Kidney (tissue), 22 donors: ENCODE measurements at places on chromosomes 4 and X. TPM values are rescaled to one million over a fixed set of nuclear protein-coding genes. Genes with fewer than 3 reads are reported as not detected.

DNA sequence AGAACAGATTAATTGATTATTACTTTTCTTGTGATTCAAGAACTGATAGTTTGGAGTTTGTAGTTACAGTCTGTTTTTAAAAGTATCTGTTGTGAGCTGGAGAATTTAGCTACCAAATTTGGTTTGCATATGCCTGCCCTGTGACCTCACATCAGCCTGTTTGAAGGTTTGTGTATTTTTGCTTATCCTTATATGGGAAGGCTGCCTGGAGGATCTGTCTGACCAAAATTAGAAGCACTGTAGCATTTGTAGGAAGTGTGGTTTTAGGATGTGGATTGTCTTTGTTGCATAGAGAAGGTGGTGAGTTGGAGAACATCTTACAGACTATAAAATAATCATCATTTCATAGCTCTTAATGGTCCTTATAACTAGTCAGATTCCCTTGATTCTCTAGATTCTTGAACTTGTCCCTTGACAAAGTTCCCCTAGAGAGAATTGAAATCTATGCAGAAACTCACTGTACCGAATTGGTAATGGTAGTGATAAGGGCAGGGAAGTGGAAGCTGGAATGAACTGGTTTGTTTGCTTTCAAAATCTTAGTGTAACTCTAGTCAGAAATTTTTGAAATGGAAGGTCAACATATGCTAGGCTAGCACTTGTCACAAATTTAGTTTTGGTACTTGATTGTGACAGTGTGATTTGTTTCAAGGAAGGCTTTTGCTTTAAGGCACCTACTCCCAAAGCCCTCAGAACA lies 57.3 kb downstream of the SH3BGRL start:
- no peaks in the 10 kb centered on the region for H3K27me3 ChIP-seq
- H3K36me3 ChIP-seq: no peaks in the 10 kb centered on the region
- H3K4me3 ChIP-seq: no peak overlapping the region
- H3K4me1 ChIP-seq: peaks cover 13% of the 10 kb centered on the region

GRCh38 chr4:159413306-159413943 lies 310.5 kb downstream of the RAPGEF2 start:
- no peaks in the 10 kb centered on the region for H3K4me1 ChIP-seq
- no peak overlapping the region for H3K27ac ChIP-seq
- H3K36me3 ChIP-seq: no peaks in the 10 kb centered on the region
- H3K4me3 ChIP-seq: no peak overlapping the region
- H3K27me3 ChIP-seq: no peaks in the 10 kb centered on the region
- DNase-seq: no peak

DNA sequence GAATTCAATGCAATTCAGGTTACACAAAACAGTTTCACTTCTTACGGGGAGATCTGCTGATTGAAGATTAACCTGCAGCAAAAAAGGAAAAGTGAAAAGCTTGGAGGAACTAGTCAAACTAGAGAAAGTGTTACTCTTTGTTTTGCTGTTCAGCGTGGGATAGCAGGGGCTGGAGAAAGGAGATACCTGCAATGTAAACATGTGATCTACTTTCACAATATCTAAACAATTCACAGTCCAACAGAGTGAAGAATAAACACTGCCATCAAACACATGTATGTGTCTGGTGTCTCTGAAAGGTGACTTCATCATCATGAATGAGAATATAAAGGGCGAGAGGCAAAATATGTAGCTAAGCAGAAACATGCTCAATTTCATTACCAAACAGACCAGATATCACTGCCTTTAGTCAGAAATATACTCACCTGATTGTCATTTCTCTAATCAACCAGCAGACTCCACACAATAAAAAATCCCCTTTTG lies 26.4 kb downstream of the NIPAL1 start:
- H3K27ac ChIP-seq: peak overlapping the region; percentile 15
- no peaks in the 10 kb centered on the region for H3K27me3 ChIP-seq
- peak overlapping the region; percentile 36 for H3K4me3 ChIP-seq
- peak; percentile 46 for DNase-seq
- no peaks in the 10 kb centered on the region for H3K36me3 ChIP-seq

- no peak overlapping the region for H3K27ac ChIP-seq
- H3K4me1 ChIP-seq: no peaks in the 10 kb centered on the region
- DNase-seq: no peak
- H3K27me3 ChIP-seq: no peaks in the 10 kb centered on the region
These were observed 141.8 kb downstream of the SMIM20 start for GRCh38 chr4:26055855-26056254.

DNA sequence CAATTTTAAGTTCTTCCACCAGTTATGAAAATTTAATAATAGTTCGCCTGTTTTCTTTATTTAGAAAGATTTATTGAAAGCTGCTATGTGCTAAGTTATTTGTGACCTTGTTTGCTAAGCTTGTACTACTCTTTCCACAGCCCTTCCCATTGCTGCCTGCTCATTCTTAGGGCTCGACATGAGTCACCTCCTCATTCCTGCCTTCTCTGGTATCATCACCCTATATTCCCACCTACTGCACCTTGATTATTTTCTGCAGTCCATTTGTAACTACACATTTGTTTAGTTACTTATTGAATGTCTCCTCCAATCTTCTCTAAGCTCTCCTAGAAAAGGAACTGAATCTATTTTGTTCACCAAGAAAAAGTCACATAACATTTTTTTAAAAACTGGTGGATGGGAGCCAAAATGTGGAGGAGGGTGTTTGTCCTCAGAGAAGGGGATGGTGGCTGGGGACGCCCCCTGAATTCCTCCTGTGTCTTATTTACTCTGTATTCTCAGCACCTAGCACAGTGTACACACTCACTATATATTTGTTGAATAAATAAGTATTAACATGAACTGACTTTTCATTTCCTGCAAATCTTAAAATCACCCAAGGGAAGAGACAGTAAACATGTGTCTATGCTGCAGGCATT lies 3.7 kb upstream of the RAB9A start:
- peaks cover 28% of the 10 kb centered on the region for H3K27me3 ChIP-seq
- H3K27ac ChIP-seq: no peak overlapping the region
- no peak overlapping the region for H3K4me3 ChIP-seq
- H3K36me3 ChIP-seq: no peaks in the 10 kb centered on the region
- no peaks in the 10 kb centered on the region for H3K4me1 ChIP-seq
- DNase-seq: no peak

DNA sequence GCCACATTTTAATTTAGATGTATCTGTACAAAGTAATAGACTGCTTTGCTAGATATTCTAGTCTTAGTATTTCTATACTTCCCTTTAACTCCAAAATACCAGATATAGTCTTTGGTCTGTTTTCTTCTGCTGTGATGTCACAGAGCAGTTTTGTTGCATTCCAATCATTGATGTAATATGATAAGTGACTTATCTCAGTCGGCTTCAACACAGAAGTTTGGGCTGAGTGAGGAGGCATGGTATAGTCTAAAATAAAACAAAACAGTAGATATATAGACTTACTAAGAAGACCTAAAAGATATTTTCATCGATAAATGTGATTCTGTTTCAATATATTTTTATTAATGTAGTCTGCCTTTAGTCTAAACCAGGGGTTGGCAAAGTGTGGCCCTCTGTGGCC lies 169.9 kb downstream of the DCK start:
- no peak overlapping the region for H3K4me3 ChIP-seq
- no peaks in the 10 kb centered on the region for H3K27me3 ChIP-seq
- no peaks in the 10 kb centered on the region for H3K36me3 ChIP-seq
- DNase-seq: no peak
- no peak overlapping the region for H3K27ac ChIP-seq

NAP1L2 gene
- 11.0 TPM for polyA plus RNA-seq
